ENCODE measurements at places on chromosomes 3 and 15.

DNA sequence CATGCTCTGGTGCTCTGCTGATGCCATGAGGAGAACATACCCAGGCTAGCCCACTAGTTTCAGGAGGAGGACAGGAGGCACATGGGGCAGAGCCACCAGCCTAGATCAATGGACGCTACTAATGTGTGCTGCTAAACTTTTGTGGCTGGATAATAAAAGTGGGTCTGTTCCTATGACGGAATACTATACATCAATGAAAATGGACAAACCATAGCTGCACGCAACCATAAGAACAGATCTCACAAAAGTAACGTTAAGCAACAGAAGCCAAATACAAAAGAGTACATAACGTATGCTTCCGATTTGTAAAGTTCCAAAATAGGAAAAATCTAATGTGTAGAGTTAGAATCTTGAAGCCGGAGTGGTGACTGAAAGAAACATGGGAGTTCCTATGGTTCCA lies 11.5 kb downstream of the B4GALT4 start:
- DNase-seq: no peak

DNA sequence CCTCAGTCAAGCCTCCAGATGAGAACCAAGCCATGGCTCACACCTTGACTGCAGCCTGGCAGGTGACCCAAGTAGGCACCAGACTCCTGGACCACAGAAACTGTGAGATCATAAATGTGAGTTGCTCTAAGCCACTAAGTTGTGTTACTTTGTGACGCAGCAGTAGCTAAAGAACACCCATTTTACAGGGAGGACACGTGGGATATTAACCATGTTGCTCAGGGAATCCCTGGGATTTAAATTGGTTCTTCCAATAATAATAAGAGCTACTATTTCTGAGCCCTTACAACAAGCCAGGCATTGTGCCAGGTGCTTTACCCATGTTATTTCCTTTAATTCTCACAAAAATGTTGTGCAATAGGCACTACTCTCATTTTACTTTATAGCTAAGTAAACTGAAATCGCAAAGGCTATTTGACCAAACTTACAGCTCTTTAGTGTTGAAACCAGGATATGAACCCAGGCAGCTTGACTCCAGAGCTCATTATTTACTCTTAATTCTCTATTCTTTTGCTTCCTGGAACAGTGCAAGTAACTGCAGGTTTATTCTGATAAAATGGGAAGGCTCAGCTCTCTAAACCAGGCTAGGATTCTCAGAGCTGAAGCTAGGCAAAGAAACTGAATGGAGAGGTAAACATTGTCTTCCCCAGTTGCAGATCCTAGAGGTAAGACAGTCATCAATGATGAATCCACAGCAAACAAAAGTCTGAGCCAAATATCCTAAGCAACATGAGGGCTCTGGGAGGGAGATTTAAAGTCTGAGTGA lies 294.4 kb downstream of the KBTBD8 start:
- DNase-seq: no peak

GRCh38 chr3:127625821-127626220 lies 3.2 kb upstream of the PODXL2 start:
- no peak for DNase-seq

- DNase-seq: no peak
Observed at GRCh38 chr3:183158551-183159006, 4.0 kb downstream of the LAMP3 start.

DNA sequence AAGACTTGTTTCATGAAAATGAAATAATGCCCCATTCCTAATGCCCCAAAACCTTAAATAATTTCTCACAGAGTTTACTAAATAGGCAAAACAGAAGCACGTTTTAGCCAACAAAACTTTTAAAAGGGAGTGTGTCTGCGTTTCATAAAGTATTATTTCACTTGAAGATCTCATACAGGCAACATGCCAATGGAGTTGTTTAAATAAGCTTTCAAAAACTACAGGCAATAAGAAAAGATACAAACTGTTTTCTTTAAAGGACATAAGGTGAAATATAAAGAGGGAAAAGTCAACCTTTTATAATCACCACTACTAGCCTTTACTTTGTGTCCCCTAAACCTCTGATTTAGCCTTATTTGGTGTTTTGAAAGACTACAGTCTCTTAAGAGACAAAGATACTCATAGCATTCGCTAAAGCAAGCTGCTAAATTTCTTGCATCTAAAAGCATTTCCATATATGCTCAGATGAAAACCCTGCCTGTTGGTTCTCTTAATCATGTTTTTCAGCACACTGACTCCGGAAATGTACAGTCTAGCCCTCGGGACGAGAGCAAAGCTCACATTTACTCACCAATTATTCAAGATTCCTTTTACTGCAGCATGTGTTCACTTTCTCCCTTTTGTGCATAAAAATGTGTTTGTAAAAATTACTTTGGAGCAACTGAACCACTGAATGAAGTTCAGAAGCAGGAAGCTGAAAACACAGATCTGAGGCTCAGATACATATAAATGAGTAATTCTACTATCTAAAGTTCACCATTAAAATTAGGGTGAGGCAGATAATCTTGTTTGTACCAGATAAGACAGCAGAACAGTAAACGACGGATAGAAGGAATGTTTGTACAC lies 119.0 kb downstream of the GOLIM4 start:
- no peak for DNase-seq

DNA sequence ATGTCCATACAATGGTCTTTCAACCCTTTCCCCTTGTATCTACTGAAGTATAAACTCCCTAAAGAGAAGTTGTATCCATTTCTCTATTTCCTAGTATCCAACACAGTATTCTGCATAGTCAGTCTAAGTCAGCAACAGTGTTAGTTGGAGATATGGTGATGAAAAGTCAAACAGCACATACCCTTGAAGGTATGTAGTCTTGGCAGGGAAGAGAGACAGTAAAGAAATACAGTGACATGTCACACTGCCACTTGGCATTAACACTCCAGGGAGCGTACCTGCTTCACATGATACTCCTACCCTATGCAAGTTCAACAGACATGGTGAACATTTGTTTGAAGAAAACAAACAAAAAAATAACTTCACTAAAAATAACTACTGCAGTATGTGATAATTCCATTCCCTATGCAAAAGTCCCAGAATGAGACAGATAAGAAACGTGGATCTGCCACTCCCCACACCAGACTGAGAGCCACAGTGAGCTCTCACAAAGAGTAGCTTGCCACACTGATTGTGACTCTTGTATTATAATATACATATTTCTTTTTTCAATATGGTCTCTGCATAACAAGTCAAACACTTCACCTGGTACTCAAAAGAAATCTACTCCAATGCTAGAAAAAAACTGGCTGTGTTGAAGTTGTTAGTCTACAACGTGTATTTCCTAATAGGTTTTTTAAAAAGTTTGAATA lies 5.9 kb downstream of the PDCD10 start:
- no peak for DNase-seq

- DNase-seq: peak; percentile 32
Observed at GRCh38 chr3:10228248-10228950, 19.9 kb upstream of the TATDN2 start.

DNA sequence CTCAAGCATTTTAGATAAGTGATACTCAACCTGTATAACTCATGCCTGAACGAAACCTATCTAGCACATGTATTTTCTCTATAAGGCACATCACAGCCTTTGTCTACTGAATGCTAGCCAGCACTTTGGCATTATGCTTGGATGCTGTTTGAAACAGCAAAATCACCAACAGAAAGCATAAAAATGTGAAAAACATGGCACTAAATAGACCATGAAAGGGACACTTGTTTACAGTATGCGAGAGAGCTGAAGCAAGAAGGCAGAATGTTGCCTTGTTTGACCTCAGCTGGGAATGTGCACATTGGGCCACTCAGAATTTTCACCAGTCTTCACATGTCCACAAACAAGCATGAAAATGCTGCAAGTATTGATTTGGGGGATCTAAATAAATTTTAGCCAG lies 59.5 kb downstream of the MINDY2 start:
- no peak for DNase-seq
